CD4-positive, alpha-beta T cell treated with Interleukin-15 for 4 hours (primary cell): ENCODE measurements at places on chromosomes 13 and 19.
A peak's percentile ranks its signal among the peaks of the same experiment; 100 is the strongest.

GRCh38 chr13:27171827-27172494 lies 350 bp upstream of the USP12 start:
- peak; percentile 95 for DNase-seq

GRCh38 chr13:43657485-43657884 lies 129.3 kb downstream of the ENOX1 start:
- no peak for DNase-seq

GRCh38 chr13:110341445-110342244 lies 34.6 kb downstream of the COL4A2 start:
- no peak for DNase-seq

DNA sequence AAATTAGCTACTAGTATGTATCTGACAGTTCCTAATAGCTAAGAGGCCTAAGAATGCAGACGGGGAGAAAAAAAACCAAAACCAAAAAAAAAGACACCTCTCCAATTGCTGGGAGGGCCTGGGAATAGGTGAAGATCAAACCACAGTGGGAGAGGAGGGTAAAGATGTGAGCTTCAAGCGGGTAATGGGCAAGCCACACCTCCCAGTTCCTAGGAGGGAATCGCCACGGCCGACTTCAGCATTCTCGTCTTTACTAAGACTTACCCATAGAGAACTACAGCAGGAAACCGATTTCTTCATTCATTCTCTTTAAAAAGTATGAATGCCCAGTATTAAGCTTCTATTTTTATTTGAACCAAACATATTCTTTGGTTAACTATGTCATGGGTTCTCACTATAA lies 5.6 kb upstream of the EEF1AKMT1 start:
- DNase-seq = no peak

DNA sequence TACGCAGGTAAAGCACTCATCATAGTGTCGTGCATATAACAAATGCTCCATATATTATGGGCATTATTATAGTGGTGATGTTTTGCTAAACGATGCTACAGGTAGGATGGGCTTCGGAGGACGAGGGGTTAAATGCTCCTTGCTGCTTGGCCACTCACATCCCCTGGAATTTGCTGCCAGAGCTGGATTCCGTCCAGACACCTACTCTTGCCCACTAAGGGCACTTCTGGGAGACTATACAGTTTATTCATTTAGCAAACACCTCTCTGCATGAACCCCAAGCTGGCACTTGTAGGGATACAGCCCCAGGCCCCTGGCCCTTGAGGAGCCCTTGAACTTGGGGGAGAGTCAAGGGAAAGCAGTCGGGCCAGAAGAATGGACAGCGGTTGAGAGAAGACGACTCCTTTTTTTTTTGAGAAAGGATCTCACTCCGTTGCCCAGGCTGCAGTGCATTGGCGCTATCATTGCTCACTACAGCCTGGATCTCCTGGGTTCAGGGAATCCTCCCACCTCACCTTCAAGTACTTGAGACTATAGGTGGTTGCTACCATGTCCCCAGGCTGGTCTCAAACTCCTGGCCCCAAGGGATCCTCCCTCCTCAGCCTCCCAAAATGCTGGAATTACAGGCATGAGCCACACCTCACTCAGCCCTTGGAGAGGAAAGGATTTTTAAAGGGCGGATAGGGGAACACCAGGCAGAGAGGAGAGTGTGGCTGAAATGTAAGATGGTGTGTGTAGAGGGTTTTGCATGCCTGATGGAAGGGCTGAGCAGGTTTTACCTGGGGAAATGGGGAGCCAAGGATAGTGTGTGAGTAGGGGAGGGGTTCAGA lies 1.1 kb upstream of the MRPL34 start:
- no peak for DNase-seq

- DNase-seq = no peak
Observed at GRCh38 chr19:12244370-12244769, 50.3 kb downstream of the ZNF44 start.

- no peak for DNase-seq
Observed at GRCh38 chr19:30148039-30148790, 206.2 kb downstream of the URI1 start.

DNA sequence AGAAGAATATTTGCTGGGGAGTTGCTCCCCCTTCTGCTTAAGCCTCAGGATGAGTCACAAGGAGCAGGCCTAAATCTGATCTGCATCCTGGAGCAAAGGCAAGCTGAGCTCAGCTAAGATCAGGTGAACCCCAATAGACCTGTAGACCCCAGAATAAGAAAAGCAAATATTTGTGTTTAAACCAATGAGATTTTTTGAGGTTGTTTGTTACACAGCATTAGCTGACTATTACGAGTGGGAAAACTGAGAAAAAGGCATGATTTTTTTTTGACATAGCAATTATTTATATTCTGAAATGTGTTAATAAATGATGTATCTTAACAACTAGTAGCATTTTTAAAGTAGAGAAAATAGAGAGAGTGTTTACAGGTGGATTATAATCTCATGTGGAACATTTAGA lies 45.1 kb downstream of the ADGRE3 start:
- DNase-seq = no peak

- no peak for DNase-seq
Observed at GRCh38 chr19:15445807-15446376, 3.9 kb downstream of the WIZ start.

GRCh38 chr19:3274245-3274941 lies 49.9 kb downstream of the CELF5 start:
- no peak for DNase-seq

GRCh38 chr13:33434676-33435075 lies 149.1 kb upstream of the STARD13 start:
- DNase-seq = no peak

- DNase-seq = no peak
Observed at GRCh38 chr13:77918391-77919245, at the start of gene EDNRB. Gene EDNRB, minus strand, starts transcription at chr13:77918831. Its CDS starts 258 bp downstream, at chr13:77918573.

DNA sequence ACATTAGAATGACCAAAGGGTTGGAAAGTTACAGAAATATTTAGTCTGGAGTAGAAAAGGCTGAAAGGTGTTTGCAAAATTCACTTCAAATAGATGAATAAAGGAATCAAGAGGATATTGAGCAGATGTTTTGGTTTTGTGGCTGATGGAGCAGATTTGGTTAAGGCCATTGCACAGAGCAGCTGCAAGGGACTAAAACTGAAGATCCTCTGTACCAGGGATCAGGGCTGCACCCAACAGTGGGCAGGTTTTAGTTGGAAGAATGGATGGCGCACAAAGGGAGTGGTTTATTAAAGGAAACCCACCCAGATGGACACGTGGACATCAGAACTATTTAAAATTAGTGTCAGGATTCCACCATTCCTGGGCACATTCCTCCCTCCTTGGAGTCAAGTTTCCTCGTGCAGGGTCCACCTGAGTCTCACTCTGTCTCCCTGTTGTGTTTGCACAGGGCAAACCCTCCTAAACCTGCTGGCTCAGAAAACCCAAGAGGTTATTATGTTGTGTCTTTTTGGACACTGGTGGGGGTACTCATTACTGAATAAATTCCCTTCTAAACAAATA lies 9.2 kb upstream of the UBAC2 start:
- no peak for DNase-seq

DNA sequence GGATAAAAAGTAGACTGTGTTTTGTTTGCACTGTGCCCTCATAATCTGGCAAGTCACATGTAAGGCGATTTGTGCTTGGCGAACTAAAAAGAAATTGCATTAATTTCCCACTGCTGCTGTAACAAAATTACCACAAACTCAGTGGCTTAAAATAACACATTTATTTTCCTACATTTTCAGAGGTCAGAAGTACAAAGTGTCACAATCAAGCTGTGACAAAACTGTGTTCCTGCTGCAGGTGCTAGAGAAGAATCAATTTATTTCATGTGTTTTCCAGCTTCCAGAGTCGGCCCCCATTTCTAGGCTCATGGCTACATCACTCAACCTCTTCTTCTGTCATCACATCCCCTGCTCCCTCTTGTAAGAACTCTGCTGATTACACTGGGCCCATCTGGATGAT lies 158.6 kb upstream of the UFM1 start:
- no peak for DNase-seq

GRCh38 chr13:108190897-108191296 lies 24.4 kb downstream of the LIG4 start:
- no peak for DNase-seq

DNA sequence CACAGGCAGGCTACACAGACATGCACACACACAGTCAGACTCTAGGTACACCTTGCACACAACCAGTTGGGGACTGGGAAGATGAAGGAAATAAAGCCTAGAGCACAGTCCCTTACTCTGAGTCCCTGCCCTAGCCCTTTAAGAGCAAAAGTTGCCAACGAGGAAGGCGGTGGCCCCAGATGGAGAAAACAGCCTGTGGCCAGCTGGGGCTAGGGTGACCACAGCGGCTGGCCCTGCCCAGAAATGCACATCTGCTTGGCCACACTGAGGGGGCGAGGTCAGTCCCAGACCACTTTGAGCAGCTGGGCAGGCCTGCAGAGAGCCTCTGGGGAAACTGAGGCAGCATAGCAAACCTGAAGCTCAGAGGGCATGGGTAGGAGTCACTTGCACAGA lies 52.3 kb downstream of the PTPRS start:
- no peak for DNase-seq

- DNase-seq = no peak
Observed at GRCh38 chr13:33776239-33776881, 41.6 kb upstream of the RFC3 start.

DNA sequence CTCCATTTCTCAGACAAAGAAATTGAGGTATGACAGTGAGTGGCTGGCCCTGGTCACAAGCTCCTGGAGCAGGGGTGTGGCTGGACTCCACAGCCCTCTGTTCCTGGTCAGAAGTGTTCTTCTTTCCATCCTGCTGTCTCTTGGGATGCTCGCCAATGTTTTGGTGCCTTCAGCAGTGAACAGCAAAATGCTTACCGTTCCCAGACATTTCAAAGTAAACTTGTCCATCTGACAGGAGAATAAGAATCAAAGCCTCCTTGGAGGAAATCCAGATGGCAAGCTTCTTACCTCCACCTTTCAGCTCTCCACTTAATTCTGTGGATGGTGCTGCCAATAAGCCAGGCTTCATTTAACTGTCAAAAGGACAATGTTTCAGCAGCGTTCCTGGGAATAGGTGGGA lies 954.1 kb downstream of the UQCRFS1 start:
- DNase-seq = no peak

GRCh38 chr13:66665991-66666390 lies 564.1 kb downstream of the PCDH9 start:
- no peak for DNase-seq

- no peak for DNase-seq
Observed at GRCh38 chr19:39525205-39525604, 7.4 kb downstream of the EID2B start.

GRCh38 chr13:113616991-113617749 lies 32.6 kb downstream of the TFDP1 start:
- DNase-seq = no peak

- DNase-seq = no peak
Observed at GRCh38 chr19:40335101-40335500, 13.1 kb downstream of the C19orf47 start.

DNA sequence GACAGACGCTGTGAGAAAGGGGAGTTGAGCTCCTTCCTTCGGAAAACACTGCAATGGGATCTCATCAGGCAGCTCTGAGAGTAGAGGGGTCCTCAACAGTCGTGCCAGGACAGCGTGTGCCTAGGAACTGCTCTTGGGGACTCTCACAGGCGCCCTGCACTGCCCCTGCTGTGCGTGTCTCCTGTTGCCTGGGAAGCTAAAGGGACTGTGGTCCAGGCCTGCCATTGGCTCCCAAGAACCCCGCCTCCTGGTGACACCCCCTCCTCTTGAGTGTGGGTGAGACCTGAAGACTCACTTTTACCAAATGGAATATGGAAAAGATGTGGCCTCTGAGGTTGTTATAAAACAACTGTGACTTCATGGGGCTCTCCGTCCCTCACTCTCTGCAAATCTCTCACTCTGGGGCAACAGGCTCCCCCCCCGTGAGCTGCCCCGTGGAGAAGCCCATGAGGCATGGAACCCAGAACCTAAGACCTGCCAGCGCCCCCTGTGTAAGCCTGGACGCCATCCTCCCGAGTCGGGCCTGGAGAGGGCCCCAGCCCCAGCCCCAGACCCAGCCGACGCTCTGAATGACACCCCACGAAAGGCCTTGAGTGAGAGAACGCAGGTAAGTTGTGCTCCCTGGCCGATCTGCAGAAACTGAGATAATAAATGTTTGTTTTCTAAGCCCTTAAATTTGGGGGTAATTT lies 302.7 kb downstream of the FGF9 start:
- DNase-seq = no peak

DNA sequence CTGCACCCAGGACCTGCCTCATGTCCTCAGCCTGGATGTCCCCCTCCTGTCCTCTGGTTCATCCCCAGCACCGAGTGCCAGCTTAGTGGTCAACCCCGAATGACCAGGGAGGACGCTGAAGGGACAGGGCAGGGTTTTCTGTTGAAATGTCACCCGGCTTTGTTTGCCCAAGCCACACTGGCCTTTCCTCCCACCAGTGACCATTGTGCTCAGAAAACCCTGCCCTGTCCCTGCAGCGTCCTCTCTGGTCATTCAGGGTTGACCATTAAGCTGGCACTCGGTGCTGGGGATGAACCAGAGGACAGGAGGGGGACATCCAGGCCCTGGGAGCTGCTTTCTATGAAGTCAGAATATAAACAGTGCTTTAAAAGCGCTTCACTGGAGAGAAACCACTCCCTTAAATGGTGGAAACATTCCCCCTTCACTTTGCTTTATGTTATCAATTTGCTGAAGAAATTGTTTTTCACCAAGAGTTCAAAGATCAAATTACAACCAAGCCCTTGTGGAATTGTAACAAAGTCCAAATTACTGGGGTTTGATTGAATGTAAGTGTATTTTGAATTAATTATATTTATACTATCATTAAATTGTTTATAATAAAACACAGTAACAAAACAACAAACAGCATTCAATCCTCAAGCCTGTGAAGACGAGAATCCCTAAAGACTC lies 21.4 kb downstream of the CARS2 start:
- DNase-seq = no peak

- no peak for DNase-seq
Observed at GRCh38 chr13:75217949-75218348, 264.0 kb downstream of the TBC1D4 start.

DNA sequence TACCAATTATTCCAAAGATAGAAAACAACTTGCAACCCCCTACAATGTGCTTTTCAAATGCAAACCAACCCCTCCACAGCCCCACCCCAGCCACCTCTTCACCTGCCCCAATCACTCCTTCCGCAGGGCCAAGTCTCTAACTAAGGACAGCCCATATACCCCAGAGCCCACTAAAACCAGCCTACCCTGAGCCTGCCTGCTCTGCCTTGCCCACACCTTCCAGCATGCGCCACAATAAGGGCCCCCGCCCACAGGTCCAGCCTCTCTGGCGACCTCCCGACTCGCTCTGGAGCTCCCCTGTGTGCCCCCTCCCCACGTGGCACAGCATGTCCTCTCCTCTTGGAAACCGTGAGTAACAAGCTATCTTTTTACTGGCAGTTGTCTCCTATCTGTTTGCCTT lies 42.8 kb upstream of the MEDAG start:
- DNase-seq = no peak

GRCh38 chr19:8475005-8475404 lies 27.4 kb downstream of the PRAM1 start:
- DNase-seq = no peak

GRCh38 chr19:45076029-45076850 lies at the start of gene ZNF296:
Gene ZNF296, minus strand, starts transcription at chr19:45076478. Its CDS starts 105 bp downstream, at chr19:45076373.
- DNase-seq = peak; percentile 76

GRCh38 chr13:99751517-99752199 lies 219.9 kb downstream of the ZIC5 start:
- no peak for DNase-seq
